HTR-8/SVneo (cell line): ENCODE measurements at places on chromosomes 1 and 21.

DNA sequence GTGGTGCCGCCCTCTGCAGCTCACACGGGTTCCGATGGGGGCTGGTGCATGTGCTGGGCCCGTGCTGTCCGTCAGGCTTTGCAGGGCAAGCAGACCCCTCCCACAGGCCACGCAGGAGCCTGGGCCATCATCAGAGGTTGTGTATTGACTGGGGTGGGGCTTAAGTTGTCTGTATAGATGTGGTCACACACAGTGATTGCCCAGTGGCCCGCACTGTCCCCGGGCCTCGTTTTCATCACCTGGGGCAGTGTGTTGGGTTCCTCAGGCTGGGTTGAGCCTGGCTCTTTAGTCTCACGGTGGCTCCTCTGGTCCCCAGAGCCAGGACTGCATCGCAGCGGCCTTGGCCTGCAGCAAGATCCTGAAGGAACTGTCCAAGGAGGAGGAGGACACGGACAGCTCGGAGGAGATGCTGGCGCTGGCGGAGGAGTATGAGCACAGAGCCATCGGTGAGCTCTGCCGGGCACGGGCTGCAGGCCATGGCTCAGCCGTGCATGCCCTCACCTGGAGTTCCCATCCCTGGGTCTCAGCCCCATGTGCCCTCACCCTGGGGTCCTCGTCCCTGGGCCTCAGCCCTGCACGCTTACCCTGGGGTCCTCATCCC lies 44.1 kb downstream of the TRPM2 start:
- DNase-seq: no peak

DNA sequence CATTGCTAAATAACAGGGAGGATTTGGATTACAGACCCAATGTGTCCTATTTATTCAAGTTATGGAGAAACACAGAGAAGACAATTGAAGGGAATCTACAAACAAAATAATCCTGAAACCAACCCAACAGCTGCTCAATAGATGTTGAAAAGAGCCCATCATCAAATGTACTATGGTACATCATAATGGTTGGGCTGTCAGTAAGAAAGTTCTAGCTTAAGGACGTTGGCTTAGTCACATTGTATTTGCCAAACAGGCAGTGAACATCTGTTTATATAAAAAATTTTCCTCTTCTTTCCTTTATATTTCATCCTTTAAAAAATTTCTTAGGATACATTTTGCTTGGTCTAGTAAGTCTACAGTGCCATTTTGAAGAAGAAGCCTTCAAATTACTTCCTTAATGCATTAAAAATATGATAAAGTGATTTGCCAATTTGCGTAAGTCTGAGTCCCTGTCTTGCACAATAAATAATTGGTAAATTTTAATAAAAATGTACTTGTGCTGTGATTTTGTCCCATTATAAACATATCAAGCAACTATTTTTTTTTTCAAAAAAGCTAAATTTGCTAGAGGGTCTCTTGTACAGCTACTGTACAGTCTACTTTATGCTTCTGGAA lies 14.4 kb downstream of the MAP3K7CL start:
- no peak for DNase-seq

GRCh38 chr1:64630611-64631010 lies 114.3 kb upstream of the RAVER2 start:
- no peak for DNase-seq

GRCh38 chr1:12435639-12436344 lies 182.2 kb downstream of the DHRS3 start:
- DNase-seq: no peak

GRCh38 chr1:240070188-240070587 lies 21.5 kb upstream of the FMN2 start:
- no peak for DNase-seq

- no peak for DNase-seq
Observed at GRCh38 chr1:99696616-99697015, 50.7 kb downstream of the PALMD start.

- peak; percentile 23 for DNase-seq
Observed at GRCh38 chr1:30191154-30191702, 532.2 kb downstream of the MATN1 start.

DNA sequence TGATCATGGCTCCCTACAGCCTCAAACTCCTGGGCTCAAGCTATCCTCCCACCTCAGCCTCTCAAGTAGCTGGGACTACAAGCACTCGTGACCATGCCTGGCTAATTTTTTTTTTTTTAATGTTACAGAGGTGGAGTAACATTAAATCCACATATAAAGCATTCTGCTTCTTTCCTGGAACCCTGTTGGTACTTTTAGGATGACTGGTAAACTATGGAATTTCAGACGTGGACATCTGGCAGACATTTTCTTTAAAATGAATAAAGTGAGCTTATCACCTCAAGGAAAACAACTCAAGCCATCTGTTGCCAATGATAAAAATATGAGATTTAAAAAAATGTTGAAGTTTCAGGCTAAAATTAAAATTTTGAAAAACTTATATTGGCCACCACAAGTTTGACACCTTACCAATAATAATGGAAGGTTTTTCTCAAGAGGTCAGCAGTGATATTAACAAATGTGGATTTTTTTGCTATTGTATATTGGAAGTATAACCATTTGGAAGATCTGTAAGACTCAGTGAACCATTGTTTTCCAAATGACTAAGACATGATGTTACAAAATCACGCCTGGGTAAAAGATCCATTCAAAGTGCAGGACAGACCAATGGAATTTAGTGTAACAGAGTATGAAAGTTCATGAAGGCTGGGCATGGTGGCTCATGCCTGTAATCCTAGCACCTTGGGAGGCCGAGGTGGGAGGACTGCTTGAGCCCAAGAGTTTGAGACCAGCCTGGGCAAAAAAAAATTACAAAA lies 52.7 kb upstream of the EIF4G3 start:
- no peak for DNase-seq

DNA sequence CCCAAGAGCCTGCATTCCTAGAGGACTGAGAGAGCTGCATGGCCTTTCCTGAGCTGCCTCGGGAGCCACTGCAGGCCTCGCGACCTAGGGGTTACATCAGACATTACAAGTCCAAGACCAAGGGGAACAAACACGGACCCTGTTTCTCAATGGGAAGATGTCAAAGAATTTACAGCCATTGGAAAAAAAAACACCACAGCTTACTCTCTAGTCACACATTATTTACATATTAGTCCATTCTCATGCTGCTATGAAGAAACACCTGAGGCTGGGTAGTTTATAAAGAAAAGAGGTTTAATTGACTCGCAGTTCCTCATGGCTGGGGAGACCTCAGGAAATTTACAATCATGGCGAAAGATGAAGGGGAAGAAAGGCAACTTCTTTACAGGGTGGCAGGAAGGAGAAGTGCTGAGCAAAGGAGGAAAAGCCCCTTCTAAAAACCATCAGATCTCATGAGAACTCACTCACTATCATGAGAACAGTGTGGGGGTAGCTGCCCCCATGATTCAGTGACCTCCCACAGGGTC lies 8.4 kb upstream of the PRMT2 start:
- DNase-seq: no peak

DNA sequence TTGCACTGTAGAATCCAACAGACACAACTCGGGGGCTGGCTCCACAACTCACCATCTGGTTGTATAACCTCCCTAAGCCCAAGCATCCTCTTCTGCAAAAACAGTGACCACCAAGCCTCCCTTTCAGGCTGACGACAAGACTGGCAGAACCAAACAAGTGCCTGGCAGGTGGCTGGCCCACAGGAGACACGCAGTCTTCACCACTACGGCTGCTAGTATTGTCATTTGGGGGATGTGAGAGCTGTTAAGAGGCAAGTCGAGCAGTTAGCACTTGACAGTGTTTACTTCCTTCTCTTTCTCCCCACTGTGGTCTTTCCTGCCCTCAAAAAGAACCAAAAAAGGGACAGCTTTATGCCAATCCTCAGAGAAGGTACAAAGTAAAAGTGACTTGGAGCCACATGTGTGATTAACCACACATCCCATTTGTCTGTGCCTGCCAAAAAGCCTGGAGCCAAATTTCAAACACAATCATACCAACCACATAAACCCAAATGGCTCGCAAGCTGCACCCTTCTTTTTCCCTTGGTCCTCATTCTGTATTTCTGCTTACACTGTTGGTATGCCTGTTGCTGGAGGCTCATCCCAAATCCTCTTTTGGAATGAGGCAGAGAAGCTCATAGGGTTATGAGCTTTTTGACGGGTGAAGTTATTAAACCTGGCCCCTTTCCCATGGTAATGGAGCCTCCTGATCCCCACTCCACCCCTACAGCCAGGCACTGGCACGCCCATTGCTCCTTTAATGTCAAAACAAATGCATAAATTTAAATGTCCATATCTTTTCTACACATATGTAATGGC lies 94.1 kb downstream of the TGFBR3 start:
- DNase-seq: no peak

- no peak for DNase-seq
Observed at GRCh38 chr1:175178056-175178455, 14.5 kb downstream of the KIAA0040 start.

DNA sequence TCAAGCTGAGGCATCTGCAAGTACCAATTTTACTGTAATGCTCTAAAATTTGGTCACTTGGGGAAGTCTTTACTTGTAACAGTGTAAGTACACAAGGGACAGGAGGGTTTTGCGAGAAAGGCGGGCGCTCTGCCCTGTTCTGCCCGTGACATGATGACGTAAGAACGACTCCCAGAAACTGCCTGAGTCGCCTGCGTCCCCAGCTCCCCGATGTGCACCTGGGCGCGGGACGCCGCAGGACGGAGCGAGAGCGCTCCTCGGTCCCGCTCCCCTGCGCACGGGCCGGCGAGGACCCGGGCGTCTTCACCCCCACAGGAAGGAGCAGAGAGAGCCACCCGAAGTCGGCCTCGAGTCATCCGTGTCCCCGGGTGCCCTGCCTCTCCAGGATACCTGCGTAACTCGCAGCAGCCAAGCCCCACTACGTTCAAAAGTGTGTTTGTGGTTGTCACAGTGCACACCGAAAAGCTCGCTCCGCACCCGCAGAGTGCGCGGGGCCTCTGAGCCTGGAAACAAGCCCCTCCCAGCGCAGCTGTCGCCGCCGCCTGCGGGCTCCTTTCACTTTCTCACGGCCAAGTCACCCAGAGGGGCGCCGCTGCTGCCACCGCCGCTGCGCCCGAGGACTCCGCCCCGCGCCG lies 3.3 kb upstream of the ZBTB18 start:
- DNase-seq: peak; percentile 27

GRCh38 chr1:223323491-223324484 lies 40.2 kb downstream of the SUSD4 start:
- DNase-seq: no peak

- DNase-seq: no peak
Observed at GRCh38 chr21:31162827-31163226, 124.6 kb upstream of the KRTAP19-8 start.

DNA sequence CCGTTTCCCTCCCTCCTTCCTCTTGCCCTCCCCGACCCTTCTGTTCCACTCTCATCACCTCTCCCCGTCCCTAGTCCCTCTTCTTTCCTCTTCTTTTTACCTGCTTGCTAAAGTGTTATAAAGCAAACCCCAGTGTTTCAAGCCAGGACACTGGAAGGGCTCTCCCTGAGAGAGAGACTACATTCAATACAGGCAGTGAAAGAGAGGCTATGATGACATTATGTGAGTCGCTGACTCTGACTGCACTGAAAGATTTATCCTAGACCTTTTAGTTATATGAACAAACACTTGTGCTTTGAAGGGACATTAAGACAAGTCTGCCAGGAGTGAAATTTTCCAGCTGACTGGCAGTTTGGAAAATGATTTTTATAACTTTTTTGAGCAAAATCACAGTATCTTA lies 155.7 kb downstream of the S1PR1 start:
- no peak for DNase-seq

DNA sequence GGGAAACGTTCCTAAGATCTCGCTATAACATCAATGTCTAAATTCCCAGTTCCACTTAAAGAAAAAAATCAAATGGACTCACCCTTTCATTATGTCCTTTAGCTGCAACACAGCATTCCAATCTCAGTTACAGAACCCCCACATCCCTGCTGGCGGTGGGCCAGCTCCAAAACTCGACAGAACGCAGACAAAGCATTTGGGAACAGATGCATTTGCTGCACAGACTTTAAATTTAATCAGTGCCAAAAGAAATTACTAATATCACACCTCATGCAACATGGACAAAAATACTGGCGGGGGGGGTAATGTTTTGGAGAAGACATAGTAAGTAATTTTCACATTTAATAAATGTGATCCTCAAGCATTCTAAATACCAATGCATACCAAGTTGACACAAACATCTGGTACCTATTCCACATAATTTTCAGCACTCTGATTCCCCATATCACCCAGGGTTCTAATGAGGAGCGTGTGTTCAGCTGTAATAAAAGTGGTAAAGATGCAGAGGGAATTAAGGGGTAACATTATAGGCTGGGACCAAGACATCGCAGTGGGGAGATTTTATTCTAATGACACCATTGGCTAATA lies 79.7 kb downstream of the TGFBR3 start:
- no peak for DNase-seq

- no peak for DNase-seq
Observed at GRCh38 chr1:26477446-26478152, 5.4 kb downstream of the HMGN2 start.

GRCh38 chr1:79262745-79263258 lies 256.3 kb upstream of the ADGRL4 start:
- DNase-seq: no peak

DNA sequence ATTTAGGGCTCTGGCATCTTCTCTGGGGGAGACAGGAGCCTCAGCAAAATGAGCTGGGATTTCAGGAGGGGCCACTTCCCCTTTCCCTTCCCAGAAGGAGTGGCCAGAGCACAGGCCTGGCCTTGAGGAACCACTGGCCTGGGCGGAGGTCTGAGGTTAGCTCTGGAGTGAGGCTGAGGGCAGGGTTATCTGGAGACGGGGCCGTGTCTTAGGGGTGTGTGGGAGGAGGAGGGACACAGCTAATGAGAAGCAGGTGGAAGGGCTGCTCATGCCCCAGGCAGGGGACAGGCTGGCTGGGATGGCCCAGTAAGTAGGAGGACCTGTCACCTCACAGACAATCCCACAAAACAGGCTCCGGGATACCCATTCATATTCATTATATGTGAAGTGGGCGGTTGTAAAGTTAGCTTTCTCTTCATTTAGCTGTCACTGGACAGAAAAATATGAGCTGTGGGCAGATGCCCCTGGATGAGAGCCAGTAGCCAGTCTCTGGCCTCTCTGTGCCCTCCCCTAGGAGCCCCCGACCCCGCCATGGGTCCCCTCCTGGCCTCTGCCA lies 12.4 kb downstream of the ALX3 start:
- no peak for DNase-seq

DNA sequence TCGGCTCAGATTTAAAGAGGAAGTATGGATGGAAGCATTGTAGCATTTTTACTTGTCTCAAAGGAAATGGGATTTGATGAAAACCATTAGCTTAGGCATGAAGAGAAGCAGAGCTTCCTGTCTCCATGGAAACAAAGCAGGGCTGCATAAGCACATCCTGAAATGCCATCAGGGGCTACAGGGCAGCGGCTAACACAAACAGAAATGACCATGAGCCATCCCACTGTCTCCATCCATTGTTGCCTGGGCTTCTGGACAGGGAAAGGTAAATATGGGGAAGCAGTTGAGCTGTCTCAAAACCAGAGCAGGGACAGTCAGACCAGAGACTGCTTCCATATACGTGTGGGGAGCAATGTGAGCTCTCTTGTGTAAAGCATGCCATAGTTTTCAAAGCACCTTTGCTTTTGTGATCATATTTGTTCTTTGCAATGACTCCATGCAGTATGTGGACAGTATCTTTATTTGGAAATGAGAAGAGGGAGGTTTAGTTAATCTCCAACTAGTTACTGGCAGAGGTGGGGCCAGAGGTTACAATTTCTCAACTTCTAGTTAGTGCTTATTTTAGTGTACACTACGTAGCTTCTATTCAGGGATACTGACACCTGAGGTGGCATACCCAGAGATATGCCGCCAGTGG lies 176.1 kb downstream of the CACNA1E start:
- DNase-seq: no peak

- DNase-seq: no peak
Observed at GRCh38 chr1:235993652-235994051, 71.2 kb downstream of the NID1 start.
